ENCODE measurements at places on chromosomes 1 and 21. TPM values are rescaled to one million over a fixed set of nuclear protein-coding genes. Genes with fewer than 3 reads are reported as not detected.

Gene HES3
- polyA plus RNA-seq: not detected

Gene FMO4
- polyA plus RNA-seq: 3.2 TPM

Gene DNAI4
- 1.7 TPM for polyA plus RNA-seq

Gene SLC16A4
- polyA plus RNA-seq: 3.6 TPM

Gene LMNA
- 306 TPM for polyA plus RNA-seq

Gene FCRLB
- polyA plus RNA-seq: 1.1 TPM

Gene OR2L13
- polyA plus RNA-seq: 0.04 TPM

Gene ACTA1
- polyA plus RNA-seq: 7.9 TPM

Gene RIIAD1
- polyA plus RNA-seq: 1.8 TPM

Gene IRF6
- polyA plus RNA-seq: 9.3 TPM

Gene NCDN
- 27.9 TPM for polyA plus RNA-seq

Gene OPRD1
- not detected for polyA plus RNA-seq
